NCI-H1105 (cell line): ENCODE measurements at places on chromosomes 3 and 15.

- no peak for DNase-seq
These were observed 83.0 kb downstream of the VGLL4 start for GRCh38 chr3:11560746-11561145.

- no peak for DNase-seq
These were observed 100.7 kb downstream of the ASB7 start for GRCh38 chr15:100703032-100703578.

GRCh38 chr3:153400641-153401040, 238.6 kb downstream of the RAP2B start:
- no peak for DNase-seq

DNA sequence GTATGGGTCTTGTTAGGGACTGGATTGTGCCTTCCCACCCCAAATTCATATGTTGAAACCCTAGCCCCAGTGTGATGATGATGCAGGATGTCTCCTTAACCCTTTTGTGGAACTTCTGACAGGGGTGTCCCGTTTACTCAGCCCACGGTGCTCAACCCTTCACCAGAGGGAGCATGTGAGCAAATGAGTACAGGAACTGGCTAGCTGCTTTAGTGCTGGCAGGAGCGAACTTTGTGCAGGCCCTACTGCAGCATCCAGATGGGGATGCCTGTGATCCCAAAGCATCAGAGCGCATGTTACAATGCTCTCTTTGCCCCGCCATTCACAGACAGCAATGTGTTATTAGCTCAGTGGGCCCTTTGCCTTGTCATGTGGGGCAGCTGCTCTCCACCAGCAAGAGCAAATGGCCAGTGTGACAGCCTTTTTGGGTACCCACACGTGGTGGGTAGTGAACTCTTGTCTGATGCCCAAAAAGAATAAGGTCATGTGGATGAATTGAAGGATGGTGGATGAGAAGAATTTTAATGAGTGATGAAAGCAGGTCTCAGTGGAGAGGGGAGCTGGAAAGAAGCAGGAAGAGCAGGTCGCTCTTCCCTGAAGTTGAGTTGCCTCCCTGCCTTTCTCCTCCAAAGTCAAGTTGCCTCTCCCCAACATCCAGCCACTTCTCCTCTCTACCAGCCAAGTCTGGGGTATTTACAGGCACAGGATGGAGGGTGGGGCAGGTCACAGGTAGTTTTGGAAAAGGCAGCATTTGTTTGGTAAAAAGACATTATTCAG, 63.3 kb upstream of the STRIT1 start:
- no peak for DNase-seq

GRCh38 chr3:162072656-162073164, 576.1 kb downstream of the OTOL1 start:
- DNase-seq: no peak

- no peak for DNase-seq
These were observed 539.4 kb downstream of the IGSF11 start for GRCh38 chr3:118495206-118495605.

DNA sequence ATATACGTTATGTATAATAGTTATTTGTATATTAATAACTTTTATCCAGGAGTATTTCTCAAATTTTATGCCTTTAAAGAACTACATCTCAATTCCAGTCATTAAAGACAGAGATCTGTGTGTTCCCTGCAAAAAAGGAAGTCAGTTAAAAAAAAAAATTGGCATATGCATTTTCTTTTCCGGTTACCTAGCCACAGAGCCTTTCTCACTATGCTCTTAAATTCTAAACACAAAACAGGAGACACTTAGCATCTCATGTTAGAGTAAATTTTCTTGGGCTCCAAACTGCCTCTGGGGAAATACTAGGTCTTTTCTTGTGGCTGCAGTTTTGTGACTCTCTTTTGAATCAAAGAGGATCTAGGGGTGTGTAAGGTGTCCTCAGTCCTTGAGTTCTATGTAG, 105.9 kb downstream of the KCNH8 start:
- no peak for DNase-seq

GRCh38 chr3:7293286-7293685, 432.4 kb downstream of the GRM7 start:
- no peak for DNase-seq

- no peak for DNase-seq
These were observed 298.8 kb downstream of the CHST2 start for GRCh38 chr3:143418391-143418790.

DNA sequence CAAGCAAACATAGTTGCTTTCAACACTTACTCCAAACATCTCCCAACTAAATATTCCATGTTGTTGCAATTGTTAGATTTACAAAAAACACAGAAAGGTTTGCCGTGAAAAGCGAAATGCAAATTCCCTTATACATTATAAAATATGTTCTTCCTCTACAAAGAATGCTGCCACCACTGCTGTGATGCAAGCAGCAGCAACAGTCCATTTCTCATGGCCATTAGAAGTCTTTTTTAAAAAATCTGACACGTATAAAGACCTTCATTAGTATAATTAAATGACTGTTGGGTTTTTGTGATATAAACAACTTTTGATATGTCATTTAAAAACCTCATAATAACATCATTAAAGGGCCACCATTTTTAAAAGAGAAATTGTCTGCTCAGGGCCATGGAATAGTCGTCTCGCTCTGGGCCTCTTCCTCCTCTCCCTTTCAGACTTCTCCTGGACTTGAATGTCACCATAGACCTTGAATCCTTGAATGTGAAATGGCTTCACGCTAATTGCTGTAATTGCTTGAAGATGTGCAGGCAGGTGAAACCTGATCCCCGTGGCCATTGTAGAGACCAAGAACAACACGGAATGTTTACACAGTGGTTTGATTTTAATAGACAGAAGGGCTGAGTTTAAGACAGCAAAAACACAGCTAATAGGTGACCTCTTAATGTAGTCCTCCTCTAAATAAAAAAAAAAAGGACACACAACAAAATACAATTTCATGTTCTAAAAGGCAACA, 450.4 kb downstream of the FOXP1 start:
- DNase-seq: peak; percentile 52

DNA sequence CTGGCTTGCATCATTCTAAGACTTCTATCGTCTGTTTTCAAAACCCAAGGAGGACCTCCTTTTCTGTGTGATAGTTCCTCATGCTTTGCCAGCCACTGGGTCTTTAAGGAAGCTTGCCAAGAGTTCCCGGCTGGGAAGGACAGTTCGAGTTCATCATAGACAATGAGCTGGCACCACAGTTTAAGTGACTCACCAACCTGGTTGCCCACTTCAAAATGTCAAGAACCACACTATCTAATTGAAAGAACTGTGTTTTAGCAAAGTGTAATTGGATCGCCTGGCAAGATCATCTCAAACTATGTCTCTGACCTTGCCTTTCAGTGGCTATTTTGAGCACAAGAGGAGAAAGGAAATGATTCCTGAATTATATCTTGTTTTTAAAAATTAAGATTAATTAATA, 27.9 kb downstream of the SOX2 start:
- no peak for DNase-seq

DNA sequence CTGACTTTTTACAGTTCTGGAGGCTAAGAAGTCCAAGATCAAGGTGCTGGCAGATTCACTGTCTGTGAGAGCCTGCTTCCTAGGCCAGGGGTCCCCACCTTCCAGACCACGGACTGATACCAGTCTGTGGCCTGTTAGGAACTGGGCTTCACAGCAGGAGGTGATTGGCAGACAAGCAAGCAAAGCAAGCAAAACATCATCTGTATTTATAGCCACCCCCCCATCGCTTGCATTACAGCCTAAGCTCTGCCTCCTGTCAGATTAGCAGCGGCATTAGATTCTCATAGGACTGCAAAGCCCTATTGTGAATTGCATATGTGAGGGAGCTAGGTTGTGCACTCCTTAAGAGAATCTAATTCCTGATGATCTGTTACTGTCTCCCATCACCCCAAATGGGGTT, 194.7 kb upstream of the THRB start:
- no peak for DNase-seq

DNA sequence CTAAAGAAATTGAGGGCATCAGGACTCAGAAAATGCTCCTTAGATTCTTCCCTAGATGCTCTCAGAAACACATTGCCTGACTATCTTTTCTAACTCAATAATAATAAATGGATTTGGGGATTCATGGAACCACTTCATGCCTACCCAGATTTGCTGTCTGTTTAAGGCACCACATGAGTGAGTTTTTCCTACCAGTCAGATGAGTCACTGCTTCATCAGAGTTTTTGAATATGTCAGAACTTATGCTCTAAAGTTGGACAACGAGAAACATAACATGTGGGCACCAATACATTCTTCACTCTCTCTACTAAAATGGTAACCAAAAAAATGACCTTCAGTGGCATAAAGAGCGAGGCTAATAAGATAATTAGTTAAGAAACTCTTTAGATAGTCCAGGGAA, 1135.1 kb downstream of the TUSC7 start:
- DNase-seq: no peak

DNA sequence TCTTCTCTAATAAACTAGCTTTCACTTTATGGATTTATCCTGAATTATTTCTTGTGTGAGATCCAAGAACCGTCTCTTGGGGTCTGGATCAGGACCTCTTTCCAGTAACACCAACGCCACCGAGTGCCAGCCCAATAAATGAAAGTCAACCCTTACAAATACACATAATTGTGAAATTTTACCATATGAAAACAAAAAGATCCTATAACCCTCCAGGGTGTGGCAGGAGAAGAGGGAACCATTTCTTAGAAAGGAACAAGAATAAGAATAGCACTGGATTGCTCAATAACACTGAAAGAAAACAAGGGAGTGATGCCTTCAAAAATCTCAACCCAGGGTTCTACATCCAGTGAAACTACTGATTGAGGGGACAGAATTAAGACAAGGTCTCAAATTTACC, 51.6 kb upstream of the ACKR4 start:
- DNase-seq: no peak

- DNase-seq: peak; percentile 67
These were observed 515 bp upstream of the EIF3J start for GRCh38 chr15:44536302-44536961.

DNA sequence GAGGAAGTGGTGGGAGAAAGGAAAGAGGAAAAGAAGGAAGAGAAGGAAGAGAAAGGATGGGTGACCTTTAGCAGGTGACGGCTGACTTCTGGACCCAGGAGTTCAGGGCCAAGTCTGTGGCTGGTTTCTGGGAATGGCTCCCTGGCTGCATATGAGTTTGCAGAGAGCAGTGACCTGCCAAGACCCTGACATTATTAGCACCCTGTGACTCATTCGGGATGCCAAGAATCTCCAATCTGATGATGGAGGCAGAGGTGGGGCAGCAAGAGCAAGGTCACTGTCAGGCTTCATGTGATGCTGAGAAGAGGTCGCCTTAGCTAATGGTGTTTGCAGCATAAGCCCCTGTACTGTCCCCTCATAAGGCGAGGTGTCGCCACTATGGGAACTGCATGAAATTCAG, 42.6 kb downstream of the MYZAP start:
- no peak for DNase-seq

DNA sequence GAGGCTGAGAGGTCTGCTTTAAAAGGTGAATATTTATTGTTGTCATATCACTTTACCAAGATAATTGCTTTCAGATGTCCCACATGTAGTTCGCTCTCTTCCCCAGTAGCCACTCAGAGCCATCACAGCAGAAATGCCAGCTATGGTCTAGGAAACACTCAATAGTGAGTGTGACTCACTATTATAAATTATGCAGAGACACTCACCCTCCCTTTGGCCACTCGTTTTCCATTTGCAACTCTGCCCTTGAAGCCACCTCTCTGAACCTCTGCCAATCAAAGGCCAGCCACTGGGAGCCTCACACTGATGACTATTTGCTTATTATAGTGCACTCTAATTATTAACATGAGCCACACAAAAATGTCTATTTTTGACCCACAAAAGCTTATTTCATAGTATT, 328.1 kb upstream of the ATP10A start:
- DNase-seq: no peak

- DNase-seq: peak; percentile 96
These were observed 10.7 kb downstream of the COPB2 start for GRCh38 chr3:139378587-139379241.

- DNase-seq: no peak
These were observed 13.8 kb downstream of the PTPN9 start for GRCh38 chr15:75565062-75565970.

DNA sequence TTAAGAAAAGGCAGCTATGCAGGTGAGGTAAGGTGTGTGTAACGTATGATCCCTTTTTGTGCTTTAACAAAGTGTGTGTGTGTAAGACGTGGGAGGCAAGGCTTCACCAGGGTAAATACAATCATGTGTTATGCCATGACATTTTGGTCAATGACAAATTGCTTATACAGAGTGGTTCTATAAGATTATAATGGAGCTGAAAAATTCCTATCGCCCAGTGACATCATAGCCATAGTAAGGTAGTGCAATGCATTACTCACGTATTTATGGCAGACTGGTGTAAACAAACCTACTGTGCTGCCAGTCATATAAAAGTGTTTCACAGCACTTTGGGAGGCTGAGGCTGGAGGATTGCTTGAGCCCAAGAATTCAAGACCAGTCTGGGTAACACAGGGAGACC, 60.2 kb upstream of the LCTL start:
- DNase-seq: no peak

DNA sequence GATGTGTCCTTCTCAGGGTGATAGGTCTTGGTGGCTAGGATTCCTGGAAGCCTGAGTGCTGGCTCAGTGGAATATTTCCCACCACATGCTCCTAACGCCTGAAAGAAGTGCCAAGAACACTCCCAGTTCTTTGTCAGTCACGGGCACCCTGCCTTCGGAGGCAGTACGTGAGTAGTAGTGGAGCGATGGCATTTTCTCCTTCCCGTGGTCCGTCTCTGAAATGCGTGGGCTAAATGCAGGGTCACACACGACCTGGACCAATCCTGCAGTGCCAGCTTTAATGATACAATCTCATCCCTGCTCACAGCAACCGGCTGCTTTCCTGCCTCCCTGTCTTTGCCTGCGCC, 14.5 kb downstream of the H1-8 start:
- DNase-seq: no peak

DNA sequence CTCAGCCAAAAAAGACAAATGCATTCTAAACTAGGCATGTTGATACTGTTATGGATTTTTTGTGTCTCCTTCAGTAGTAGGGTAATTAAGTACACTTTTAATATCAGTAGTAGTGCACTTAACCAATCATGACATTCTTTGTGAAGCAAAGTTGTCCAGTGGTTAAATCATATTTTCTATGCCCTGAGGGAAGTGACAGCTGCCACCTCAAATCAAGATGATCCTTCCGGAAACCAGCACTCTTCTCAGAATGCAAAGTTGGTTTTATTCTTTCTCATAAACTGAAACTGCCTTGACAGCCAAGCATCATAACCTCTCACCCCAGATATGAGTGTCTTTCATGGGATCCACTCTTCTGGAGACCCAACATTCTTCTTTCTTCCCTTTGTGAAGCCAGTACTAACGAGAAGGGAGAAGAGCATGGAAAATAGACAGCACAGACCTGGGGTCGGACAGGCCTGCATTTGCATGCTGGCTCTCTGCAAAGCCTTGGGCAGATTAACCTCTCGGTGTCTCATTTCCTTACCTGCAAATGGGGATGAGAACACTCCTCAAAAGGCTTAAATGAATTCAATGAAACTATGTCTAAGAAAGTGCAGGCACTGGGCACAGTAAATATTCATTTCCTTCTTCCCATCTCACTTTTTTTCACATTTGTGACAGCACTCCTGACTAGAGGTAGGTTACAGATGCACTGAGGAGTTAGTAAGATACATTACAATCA, 13.2 kb downstream of the AAGAB start:
- no peak for DNase-seq
